ENCODE measurements at places on chromosomes 3 and 15.

GRCh38 chr3:43055806-43056770 is 49.8 kb downstream of the POMGNT2 start:
- DNase-seq = no peak

DNA sequence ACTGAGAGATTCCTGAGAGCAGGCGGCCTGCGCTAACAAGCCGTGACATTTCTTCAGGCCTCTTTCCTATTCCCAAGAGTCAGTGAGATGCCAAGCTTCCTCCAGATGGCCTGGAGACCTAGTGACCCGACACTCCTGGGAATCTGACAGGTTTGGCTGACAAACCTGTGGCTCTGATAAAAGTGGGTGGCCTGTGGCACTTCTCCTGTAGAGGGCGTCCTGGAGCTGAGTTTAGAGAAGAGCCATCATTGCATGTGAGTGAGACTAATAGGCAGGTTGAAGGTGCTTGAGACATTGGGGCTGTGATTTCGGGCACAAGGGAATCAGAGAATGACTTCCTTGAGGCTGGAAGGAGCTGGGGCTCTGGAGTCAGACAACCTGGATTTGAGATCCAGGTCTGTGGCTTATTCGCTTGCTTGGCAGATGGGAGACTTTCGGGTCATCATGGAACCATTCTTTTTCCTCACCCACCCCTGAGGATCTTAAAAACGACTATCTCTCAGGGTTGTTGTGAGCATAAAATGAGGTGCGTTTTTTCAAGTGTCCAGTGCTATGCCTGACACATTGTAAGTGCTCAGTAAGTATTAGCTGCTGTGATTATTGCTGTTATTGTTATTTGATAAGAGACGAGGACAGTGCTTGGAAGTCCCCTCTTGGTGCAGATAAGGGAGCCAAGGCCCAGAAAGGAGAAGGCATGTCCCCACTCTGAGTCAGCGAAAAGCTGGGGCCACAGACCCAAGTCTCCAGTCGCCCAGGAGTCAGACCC is 77.2 kb downstream of the SCN10A start:
- DNase-seq = no peak

GRCh38 chr15:93469994-93470393 is 381.0 kb upstream of the RGMA start:
- DNase-seq = no peak

DNA sequence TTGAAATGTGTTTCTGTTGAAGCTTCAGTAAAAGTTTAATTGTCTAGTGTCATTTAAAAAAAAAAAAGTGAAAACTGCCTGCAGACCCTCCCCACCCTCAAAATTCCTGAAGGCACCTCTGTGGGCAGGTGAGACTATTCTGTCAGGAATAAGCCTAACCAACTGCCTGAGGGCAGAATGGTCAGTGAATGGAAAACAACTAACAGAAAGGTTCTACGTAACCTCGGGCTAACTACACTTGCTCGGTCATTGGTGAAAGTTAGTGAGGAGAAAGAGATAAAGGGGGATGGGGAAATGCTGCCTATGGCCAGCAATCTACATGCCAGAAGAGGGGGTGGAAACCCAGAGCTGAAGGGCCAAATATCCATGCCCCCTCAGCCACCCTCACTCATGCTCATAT is 108.6 kb upstream of the SLC24A5 start:
- no peak for DNase-seq

DNA sequence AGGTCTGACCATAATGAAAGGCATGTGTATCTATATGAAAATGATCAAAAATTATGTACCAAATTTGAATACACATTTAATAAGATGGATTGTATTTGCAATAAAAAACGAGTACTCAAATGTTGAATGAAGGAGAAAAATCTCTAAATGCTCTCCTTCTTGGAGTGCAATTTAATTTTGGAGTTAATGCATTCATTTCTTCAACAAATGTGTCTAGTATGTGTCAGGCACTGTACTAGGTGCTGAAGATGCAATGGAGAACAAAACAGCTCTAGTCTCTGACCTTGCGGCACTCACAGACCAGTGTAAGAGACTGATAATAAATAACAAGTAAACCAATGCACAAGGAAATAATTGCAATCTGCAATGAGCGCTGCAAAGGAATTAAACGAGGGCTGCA is 28.8 kb downstream of the CA12 start:
- no peak for DNase-seq

GRCh38 chr3:117509858-117510257 is 800.3 kb downstream of the TUSC7 start:
- no peak for DNase-seq
